Mesendoderm (in vitro differentiated cells): ENCODE measurements at places on chromosomes 2 and 18.

DNA sequence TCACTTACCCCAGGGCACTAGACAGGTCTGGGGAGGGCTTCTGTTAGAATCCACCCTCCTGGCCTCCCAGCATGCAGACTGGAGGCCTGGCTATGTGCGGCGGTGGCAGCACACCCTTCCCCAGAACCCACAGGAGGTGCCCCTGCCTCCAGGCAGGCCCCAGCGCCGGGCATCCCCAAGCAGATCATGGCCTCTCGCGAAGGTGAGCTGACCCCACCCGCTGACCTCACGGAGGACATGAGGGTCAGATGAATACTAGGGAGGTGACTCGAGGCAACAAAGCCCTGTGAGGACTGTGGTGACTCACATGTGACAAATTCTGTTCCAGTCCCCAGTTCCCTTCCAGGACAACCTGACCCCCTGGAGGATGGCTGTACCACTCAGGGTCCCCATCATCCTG, 1.9 kb downstream of the MAB21L4 start:
- DNase-seq = peak; percentile 39

DNA sequence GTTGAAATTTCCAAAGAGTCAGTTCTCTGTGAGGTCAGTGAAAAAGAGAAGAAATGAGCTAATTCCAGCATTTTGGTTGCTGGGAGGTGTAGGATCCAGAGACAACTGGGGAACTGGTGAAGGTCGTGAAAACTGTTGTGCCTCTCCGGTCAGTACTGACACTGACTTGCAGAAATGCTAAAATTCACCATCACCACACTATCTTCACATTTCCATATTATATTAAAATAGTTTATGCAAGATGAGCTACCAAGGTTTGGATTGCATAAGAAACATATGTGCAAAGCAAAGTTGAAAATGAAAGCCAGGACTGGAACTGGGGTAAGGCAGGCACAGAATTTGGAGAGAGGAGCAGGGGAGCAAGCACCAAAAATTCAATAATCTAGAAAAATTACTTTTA, 21.8 kb downstream of the RIT2 start:
- no peak for DNase-seq

DNA sequence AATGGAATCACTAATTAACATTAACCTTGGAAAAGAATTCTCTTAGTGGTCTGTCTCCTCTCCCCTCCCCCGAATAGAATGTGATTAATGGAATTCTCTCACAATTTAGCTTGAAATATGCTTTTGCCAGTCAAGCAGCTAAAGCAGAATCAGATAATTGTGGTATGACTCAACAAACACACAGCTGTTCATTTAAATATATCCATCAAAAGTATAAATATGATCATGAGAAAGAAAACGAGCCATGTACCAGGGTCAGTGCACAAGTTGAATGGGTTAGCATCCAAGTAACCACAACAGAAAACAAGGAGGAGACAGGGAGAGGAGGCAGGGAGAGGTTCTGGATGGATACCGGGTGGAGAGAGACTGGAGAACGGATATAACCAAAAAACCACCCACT, 66.9 kb downstream of the ACVR1 start:
- no peak for DNase-seq

DNA sequence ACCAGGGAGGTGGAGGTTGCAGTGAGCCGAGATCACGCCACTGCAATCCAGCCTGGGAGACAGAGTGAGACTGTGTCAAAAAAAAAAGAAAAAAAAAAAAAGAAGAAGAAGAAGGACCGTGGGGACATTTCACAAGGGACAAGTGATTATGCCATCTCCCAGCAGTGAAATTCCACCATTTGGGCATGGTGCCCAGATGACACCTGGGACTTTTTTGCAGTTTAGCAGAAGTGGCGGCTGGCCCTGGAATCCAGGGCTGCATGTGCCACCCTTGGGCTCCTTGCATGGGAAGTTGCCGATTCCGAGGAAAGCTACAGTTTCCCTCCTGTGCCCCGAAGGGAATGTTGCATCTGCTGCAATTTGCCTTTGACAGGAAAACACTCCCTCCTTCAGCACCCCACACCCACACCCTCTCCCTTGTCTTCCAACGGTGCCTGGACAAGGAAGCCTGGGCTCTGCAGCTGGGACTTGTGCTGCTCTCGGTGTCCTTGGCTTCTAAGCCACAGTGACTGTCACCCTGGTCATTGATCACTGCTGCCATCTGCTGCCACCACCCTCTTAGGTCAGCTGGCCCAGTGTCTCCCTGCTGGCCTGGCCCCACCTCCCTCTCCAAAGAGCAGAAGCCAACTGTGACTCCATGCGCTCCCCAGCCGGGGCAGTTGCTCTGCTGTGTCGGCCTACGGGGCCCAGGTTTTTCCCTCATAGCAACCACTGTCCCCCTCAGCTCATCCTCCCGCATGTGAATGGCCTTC, 56.4 kb upstream of the LRRC30 start:
- peak; percentile 88 for DNase-seq

- no peak for DNase-seq
Observed at GRCh38 chr2:8376603-8377410, 305.0 kb upstream of the ID2 start.

GRCh38 chr2:3207091-3207491, 170.5 kb downstream of the EIPR1 start:
- DNase-seq = no peak

DNA sequence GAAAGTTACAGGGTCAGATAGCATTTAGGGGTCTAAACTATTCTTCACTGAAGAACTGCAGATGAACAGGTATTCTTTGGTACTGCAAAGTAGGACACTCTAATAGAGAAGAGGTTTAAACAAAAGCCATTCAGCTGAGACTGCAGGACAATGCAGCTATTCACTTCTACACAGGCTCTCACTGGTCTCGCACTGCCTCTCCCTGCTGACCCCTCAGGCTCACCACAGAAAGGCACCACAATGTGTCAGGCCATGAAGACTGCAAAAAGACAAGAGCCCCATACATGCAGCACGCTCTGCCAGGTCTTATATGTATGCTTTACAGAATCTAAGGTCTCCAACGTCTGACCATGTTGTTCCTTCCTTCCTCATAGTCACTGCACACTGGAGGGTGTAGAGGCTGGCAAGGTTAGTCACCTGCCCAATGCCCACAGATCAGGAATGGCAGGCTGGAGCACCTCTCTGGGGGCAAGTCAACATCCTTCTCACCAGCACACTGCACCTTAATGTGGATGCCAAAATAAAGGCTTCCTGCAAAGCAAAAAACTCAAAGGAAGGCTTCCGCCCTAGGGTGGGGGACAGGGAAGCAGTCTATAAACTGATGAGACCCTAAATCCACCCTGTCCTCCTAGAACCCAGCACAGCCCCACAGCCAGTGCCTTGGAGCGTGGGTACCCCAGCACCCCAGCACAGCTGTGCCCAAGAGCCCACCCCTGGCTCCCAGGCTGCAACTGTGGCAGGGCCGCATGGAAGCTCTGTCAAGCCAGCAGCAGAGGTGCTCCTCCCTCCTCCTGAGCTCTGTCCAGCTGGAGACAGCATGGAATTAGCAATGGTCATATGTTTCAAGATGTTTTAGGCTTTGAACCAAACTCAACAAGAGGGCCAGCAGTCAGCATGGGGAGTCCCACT, 10.7 kb upstream of the RNU4ATAC start:
- no peak for DNase-seq

GRCh38 chr2:598058-598802, 79.0 kb downstream of the TMEM18 start:
- no peak for DNase-seq

- DNase-seq = no peak
Observed at GRCh38 chr2:119721462-119721861, 38.3 kb upstream of the PTPN4 start.

DNA sequence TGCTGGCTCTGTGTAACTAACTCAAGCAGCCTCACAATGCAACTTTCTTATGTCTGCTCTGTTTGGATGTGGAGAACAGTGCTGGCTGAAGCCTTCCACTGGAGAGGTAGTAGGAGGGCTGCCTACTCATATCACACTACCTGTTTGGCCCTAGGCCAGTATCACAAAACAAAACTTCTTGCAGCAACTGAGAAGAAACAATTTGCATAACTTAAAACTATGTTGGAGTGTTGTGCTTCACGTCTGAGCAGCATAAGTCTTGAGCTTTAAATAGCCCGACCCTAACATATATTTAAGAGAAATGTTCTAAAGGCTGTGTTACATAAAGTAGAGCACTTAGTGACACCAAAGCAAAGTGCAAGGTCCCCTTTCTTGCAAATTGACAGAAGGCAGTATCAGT, 204.9 kb upstream of the ACVR2A start:
- DNase-seq = no peak

GRCh38 chr2:65231121-65231520, 3.5 kb downstream of the ACTR2 start:
- DNase-seq = no peak

DNA sequence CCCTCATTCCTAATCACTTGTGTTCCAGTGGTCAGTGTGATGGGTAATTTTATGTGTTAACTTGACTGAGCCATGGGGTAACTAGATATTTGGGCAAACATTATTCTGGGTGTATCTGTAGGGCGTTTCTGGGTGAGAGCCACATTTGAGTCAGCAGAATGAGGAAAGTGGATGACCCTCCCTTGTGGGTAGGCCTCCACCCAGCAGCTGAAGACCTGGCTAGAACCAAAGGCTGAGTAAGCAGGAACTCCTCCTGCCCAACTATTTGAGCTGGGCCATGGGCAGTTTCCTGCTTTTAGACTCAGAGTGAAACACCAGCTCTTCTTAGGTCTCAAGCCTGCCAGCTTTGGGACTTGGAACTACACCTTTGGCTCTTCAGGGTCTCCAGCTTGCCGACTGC, 141.8 kb downstream of the ACKR3 start:
- no peak for DNase-seq

GRCh38 chr18:76495006-76495370, at the start of gene ZNF516:
ZNF516 (minus strand) TSS chr18:76495242; CDS start chr18:76443054, 52,188 bp downstream.
- peak; percentile 37 for DNase-seq

- no peak for DNase-seq
Observed at GRCh38 chr2:42172566-42172965, 3.4 kb downstream of the EML4 start.

DNA sequence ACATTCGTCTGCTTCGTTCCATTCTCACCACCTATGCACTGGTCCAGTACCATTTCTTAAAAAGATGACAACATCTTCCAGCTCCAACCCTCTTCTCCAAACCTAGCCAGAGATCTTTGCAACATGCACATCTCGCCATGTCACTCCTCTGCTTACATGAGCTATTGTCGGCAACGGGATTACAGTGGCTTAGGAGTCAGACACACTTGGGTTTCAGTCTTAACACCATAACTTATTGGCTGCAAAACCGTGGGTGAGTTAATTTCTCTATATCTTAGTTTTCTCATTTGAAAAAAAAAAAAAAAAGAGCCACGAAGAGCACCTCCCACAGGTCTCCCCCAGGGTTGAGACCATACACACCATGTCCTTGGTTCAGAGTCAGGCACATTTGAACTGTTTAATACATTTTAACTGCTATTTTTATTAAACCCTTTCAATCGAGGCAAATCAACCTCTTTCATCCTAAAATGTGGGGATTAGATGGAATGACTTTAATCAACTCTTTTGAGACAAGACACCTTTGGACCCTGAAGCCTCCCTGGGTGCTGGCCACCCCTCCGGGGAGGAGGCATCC, 889 bp downstream of the ANKRD29 start:
- no peak for DNase-seq

- DNase-seq = no peak
Observed at GRCh38 chr2:41445865-41446264, 602.0 kb upstream of the PKDCC start.

DNA sequence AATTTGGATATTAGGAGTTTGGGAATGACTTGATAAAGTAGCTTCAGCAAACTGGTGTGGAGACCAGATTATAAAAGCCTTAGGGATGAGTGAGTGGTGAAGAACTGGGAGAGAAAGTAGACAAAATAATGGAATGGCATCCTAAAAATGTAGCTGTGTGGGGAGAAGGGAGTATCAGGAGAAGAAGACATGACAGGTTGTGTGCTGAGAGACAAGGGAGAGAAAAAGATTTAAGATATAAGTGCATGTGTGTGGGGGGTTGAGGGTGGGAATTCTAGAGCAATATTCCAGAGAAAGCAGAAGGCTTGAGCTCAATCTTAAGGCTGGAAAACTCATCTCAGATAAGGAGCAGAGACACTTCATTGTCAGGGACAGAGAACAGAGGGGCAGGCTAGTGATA, 159.5 kb downstream of the HNMT start:
- peak; percentile 63 for DNase-seq

DNA sequence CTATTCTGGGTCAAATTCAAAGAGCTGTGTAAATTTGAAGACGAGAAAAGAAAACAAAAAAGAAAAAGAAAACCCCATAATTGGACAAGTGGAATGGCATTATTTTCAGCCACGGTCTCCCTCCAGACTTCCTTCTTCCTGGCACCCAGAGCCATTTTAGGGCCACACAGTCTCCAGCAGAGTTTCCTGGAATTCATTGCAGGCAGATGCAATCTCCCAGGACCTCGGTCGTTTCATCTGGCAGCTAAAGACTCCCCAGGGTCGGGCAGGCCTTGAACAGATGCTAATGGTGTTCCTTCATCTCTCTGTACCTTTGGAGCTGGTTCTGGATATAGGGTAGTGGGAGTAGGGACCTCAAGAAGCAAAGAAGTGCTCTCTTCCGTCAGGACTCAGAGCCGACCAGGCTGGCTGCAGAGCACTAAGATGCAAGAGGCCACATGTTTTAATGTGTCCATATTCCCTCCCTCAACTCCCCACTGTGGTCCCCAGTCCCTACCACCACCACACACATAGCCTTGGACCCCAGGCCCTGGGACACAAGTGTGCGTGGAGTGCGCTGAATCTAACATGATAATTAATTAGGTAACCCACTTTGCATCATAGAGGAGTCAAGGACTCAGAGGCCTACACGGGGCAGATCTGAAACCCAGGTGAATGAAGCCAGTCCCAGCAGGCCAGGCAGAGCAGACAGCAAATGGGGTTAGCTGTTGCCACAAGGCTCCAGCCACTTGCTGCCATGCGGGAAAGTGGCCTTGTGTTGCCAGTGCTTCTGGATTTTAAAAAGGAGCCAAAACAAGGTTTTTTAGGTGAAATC, 109.3 kb upstream of the ATL2 start:
- DNase-seq = no peak

GRCh38 chr2:109177635-109178034, 48.6 kb downstream of the SH3RF3 start:
- no peak for DNase-seq

GRCh38 chr2:138373993-138374408, 127.6 kb upstream of the SPOPL start:
- peak; percentile 53 for DNase-seq

DNA sequence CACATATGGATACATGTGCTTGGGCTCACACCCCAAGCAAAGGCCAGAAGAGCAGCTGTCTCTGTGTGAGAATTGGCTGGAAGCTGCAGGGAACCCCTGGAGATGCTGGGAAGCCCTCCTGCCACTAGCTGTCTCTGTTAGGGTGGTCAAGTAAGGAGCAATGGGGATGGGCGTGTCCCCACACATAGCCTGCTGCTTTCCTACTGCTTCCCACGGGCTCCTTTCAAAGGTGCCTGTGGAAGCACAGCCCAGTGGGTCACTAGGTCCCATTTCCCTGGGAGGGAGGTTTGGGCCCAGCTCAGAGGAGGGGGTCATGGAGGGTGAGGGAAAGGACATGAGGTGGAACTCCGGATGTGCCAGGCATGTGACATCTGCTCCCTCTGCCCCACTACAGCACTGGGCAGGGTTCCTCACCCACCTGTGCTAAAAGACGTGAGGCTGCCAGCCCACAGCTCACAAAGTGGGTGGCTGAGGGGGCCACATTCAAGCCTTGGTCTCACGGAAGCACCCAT, 24.4 kb upstream of the MAL start:
- no peak for DNase-seq
